ENCODE measurements at places on chromosomes 2 and 18.

DNA sequence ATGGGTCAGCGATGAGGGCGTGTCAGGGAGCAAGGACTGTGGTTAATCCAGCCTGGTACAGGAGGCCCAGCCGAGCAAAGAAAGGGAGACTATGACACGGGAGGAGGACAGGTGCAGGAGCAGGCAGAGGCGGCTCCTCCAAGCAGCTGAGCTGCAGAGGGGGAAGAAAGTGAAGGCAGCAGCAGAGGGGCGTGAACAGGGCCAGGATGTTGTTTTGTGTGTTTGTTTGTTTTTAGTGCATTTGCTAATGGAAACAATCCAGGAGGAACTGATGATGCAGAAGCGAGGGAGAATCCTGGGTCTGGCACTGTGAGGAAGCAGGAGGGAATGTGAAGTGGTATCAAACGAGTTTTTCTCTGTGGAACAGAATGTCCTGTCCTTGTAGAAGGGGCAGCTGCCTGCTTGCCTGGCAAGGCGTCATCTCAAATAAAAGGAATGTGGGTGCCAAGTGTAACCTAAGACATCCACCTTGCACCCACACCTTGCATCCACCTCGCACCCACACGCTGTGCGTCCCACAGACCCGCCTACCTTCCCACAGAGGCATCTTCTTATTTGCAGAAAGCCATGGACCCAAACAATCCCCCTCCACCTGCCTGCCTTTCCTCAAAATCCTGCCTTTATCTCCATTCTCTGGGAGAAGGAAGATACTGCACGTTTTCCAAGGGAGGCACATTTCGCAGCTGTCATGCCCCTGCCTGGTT, 134.8 kb downstream of the SH3BP4 start:
- DNase-seq: no peak

DNA sequence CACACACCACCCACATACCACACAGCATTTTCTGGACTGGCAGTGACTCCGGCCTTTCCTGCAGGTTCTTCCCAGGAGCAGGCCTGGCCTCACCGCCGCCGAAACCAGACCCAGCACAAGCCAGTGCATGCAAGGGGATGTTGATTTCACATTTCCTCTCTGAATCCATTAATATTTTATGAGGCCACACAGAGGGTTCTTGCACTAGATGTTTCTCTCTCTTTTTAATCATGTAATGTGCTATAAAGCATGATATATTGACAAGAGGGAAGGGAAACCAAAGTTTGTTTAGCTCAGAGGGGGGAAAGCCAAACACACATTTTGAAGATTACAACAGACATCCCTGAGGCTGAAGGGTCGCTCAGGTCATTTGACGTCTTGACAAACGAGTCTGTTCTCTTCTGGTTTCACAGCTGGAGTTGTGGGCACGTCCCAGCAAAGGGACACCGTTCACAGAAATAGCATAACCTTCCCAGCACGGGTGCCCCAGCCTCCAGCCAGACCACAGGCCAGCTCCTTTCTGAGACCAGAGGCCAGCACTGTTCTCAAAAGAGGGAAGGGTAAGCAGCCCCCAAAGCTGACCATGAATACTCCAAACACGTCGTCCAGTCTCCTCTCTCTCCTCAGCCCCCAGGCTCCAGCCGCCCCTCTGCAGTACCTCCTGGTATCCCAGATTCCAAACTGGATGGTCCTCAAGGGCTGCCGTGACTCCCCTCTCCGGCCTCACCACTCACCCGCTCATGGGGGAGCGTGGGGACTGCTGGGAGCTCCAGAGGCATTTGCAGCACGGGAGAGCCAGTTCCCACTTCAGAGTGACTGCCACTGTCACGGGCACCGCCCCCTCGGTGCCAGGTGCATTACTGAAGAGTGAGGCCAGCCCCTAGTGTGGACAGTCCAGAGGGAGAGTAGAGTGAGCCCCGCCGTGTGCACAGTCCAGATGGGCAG, 340.3 kb upstream of the SALL3 start:
- DNase-seq: no peak

- no peak for DNase-seq
Observed at GRCh38 chr2:184444217-184444616, 154.1 kb upstream of the ZNF804A start.

GRCh38 chr18:49751427-49752094, 61.8 kb downstream of the ACAA2 start:
- no peak for DNase-seq

GRCh38 chr2:31404827-31405226, 9.7 kb downstream of the XDH start:
- no peak for DNase-seq

GRCh38 chr2:165239230-165239629, at the start of gene SCN2A:
SCN2A (plus strand) TSS chr2:165239414; CDS start chr2:165295824, 56,410 bp downstream.
- DNase-seq: no peak

GRCh38 chr2:53188851-53189510, 578.6 kb upstream of the CHAC2 start:
- DNase-seq: no peak

GRCh38 chr2:53230691-53231090, 536.9 kb upstream of the CHAC2 start:
- no peak for DNase-seq

DNA sequence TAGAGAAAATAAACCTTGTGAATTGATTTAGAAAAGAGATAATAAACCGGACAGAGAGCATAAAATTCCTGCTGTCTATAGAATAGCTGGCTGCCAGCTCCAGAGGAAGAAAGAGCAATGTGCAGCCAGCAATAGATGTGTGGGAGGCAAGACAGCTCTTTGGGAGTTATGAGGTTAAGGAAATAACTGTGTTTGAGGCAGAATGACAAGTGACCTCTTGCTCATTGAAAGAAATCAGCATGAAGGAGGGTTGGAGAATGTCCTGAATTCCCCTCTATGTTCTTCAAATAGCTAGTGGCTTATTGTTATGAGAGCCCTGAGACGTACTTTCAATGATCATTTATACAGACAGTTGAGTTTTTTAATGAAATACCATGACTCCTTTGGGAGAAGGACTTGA, 1009.9 kb upstream of the NXPH2 start:
- DNase-seq: no peak

DNA sequence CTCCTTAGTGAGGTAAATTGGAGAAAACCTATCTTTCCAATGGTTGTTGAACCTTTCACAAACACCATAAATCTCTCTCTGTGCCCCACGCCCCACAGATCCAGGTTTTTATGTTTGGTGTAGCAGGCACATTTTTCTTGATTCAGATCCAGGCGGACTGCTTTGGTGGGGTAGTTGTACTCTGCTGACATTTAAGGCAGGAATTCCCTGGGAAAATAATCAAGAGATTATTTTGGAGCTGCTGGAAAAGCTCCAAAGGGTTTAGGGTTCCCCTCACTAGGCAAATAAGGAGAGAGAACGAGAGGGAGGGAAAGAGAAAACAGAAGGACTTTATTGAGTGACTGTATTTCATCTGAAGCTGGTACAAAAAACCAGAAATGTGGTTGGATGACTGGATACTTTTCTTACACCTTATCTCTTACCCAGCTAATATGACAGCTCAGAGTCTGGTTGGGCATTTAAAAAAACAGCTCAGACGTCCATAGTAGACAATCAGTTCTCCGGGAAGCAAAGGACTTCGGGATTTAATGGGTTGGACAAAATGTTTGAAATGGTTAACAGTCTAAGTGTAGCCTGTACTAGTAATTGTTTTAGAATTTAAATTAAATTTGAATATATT, 3.6 kb upstream of the AQP4 start:
- DNase-seq: no peak

DNA sequence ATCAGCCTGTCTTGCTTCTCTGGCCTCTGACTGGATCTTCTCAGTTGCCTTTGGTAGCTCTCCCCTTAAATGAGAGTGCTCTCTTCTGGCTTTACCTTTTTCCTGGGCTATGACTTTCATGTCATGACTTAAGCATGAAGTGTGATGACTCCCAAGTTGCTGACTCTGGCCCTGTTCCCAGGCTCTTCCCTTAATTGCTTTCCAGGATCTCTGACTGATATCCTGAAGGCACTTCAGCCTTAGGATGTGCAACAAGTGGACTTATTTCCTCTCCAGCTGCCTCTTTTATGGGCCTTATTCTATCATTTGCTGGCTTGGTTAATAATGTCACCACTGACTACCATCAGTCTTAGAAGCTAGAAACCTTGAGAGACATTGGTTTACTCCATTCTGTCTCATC, 17.4 kb downstream of the SEMA4F start:
- no peak for DNase-seq

- no peak for DNase-seq
Observed at GRCh38 chr2:95316466-95317122, 19.4 kb downstream of the KCNIP3 start.

GRCh38 chr2:179671043-179671981, 190.1 kb downstream of the ZNF385B start:
- DNase-seq: no peak

DNA sequence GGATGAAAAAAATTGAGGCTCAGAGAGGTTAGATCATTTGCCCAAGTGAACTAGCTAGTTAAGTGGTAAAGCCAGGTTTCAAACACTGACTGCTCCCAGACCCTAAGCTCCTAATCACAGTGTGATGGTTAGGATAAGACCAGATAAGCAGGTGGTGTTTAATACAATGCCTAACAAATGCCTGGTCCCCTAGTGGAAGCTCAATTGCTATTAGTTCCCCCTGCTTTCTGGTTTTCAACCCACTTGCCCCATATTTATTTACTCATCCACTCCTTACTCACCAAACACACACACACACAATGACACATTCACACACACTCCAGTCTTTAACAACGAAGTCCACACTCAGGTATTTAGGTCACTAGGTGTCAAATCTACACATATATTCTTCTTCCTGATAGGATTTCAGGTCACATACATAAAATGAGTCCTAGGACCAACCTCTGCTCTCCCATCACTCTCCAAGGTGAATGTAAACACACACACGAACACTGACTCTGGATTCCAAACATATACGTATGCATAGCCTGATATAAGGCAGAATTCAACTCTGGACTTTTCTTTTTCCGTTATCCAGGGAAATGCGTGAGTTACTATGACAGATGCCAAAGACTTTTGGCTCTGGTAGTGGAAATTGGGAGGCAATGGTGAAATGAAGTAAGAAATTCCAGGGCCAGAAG, 73.6 kb upstream of the TSPYL6 start:
- DNase-seq: no peak

GRCh38 chr18:50848061-50848551, 28.3 kb upstream of the MRO start:
- no peak for DNase-seq

- DNase-seq: no peak
Observed at GRCh38 chr2:178990533-178991241, 59.2 kb downstream of the CCDC141 start.

GRCh38 chr2:36732673-36733036, 36.1 kb downstream of the VIT start:
- no peak for DNase-seq

DNA sequence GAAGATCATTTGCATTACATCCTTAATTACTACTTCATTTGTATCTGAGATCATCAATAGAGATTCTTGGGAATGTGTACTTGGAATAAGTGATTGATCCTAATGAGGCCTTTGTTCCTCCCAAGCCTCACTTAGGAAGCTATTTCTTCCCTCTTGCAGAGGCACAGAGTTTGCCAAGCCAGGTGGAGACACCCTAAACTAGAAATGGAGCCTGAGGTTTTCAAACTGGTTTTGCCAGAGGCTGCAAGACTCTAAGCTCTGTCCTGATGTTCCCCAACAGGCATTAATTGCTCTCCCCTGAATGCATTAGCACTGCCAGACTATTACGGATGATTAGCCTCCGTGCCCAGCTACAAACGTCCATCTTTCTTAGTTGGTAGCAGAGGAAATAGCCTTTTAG, 125.2 kb upstream of the LGALSL start:
- DNase-seq: no peak

DNA sequence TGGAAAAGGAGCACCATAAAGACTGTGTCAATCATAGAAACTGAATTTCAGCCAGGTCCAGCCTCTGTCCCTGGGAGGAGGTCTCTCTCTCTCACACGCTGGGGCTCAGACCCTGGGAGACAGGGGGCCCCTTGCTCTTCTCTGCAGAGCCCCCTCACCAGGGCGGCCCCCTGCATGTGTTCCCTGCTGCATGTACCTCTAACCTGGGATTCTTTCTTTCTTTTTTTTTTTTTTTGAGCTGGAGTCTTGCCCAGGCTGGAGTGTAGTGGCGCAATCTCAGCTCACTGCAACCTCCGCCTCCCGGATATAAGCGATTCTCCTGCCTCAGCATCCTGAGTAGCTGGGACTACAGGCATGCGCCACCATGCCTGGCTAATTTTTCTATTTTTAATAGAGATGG, 46.5 kb downstream of the TPO start:
- no peak for DNase-seq

- no peak for DNase-seq
Observed at GRCh38 chr2:173652767-173653431, 298.2 kb downstream of the CDCA7 start.

DNA sequence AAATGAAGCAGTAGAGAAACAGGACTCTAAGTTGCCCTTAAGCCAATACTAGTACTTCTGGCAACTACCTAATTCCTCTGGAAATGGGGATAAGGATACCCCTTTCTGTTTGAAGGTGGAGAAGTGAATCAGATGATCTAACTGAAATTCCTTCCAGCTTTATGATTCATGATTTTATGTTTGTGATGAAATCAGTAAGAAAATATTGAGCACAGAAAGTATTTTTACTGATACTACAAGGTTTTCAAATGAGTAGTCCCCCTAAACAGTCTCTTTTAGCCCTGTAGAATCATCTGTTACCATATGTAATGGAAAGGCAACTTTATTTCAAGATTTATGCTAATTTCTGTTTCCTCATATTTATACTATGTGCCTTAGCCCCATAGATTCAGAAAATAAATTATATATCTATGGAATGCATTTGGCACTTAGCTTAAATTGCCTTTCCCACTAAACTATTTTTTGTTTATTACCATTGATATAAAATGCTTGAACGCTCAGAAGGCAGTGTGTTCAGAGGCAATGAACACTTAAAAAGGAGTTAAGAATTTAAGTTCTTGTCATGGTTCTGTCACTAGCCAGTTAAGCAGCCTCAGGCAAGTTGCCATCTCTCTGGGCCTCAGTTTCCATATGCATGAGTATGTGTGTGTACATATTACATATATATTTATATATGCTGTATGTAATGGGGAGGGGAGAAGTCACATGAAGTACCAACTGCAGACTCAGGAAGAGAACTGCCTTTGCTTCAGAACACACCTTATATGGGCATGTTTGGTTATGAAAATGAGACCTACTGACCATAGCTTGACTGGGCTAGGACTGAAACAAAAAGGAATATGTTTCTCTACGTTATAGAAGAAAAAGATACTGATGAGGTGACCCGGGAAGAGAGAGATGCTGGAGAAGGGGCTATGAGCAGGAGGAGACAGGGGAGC, 97.7 kb downstream of the CDC42EP3 start:
- no peak for DNase-seq

DNA sequence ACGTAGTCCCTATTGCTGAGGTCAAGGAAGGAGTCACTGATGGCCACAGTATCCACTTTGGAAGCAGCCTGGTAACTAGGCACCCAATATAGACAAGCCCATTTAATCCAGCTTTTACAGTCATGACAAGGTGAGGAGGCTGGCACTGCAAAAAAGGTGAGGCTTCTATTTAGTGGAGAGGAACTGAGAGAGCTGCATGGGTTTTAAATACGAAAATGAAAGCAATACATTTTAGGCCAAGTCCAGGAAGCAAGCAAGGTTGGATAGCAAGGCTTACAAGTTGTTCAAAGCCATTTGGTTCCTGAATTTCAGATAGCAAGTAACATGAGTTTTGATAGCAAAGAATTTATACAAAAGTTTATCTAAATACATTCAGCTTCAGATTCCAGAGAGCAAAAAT, 80.4 kb downstream of the SGPP2 start:
- no peak for DNase-seq

Data from stimulated activated CD8-positive, alpha-beta memory T cell treated with anti-CD3 and anti-CD28 coated beads, Interleukin-15, amount 100 ng/mL, for 48 hours (primary cell).